ENCODE measurements at places on chromosomes 6 and 20. TPM values are rescaled to one million over a fixed set of nuclear protein-coding genes. Genes with fewer than 3 reads are reported as not detected.

Gene SLC13A3
- 0.24 TPM for total RNA-seq

Gene DPPA5
- not detected for total RNA-seq

Gene STX7
- 17.3 TPM for total RNA-seq

Gene PROCR
- total RNA-seq: 0.78 TPM

Gene SMIM8
- 9.2 TPM for total RNA-seq

Gene GHRH
- not detected for total RNA-seq

- no peak for DNase-seq
These were observed 279.7 kb downstream of the CDH4 start for GRCh38 chr20:61531553-61532345.

- DNase-seq: no peak
These were observed 12.9 kb upstream of the GMNN start for GRCh38 chr6:24761851-24762250.

DNA sequence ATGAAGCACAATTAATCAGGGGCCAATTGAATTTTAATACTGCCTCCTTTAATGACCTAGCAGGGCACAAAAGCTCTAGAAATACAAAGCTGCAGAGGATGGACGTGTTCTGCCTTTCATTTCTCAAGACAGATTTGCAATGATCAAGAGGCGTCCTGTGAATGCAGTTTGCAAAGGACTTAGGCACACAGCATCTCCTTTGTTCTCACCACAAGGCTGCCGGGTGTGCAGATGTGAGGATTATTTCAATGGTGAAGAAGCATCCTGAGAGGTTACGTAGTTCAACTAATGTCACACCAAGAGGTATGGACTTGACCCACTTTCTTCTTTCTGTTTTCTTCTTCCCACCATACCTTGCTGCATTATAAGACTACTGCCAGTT, 42.9 kb upstream of the SPTLC3 start:
- DNase-seq: no peak

DNA sequence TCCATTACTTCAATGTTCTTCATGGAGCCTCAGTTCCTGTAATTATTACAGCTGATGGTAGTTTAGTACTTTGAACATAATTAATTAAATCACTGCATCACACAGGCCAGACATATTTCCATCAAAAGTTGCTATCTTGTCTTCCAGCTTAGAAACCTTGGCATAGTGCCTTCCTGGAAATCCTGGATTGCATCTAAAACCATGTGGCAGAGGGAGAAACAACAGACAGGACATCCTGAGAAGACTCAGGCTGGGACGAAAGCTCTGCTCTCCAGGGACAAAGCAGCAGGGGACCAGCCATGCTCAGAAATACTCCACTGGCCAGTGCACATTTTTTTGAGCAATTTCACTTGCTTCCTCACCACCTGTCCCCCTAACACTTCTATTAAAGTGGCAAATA, 55.3 kb downstream of the TBX18 start:
- DNase-seq: no peak

DNA sequence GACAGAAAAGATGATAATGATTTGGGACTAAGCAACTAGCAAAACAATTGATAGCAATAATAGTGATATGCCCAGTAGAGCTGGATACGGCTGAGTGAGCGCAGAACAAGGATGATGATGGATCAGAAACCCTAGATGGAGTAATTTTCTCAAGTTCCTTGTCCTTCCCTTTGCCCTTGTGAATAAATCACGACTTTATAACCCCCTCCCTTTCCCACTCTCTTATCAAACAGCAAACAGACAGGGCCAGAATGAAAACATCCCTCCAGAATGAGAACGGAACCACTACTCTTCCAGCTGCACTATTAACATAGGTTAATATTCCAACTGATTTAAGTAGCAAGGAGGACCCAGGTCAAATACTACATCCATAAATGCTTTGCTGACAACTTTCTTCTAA, 1.3 kb upstream of the MTFR2 start:
- DNase-seq: no peak

- DNase-seq: no peak
These were observed 187.5 kb upstream of the ECI2 start for GRCh38 chr6:4322846-4323309.

DNA sequence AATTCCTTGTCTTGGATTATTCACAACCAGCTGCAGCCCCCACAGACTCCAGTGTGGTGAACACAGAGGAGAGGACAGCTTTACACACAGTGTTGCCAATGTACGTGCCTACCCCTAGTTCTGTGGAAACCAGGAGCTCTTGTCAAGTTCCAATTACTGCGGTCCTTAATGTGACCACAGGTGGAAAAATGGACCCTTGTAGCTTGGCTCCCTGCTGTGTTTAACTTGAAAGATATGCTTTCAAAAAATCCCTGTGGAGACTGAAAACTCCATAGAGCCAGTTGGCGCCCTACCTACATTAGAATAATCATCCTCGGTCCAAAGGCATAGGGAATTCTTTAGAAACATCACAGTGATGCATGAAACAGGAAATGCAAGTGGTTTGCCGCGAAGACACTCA, 118.3 kb upstream of the SLC22A23 start:
- DNase-seq: no peak

DNA sequence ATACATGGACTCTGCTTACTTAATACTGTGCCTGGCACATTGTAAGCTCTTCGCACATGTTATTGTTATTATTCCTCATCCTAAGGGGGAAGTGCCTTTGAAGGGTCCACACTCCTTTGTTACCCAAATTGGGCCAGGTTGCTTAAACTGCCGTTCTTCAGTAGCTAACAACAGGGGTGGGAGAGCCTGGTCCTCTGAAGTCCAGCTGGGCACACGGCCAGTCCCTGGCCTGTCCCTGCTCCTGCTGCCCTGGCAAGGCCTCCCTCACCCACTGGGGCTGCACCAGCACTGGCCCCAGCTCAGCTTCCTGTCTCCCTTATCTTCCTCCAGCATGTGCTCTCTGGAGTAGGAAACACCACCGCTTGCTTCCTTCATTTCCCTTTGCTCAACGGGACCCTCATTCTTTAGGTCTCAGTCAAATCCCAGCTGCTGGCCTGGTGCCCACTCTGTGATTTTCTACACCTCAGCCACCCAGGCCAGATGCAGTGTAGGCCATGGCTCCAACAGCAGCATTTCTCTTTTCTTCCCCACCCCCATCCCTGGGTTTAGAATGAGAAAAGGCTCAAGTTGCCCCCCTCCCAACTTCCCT, 5.5 kb upstream of the PROCR start:
- DNase-seq: no peak

GRCh38 chr6:148873868-148874267, 127.0 kb downstream of the UST start:
- DNase-seq: no peak

DNA sequence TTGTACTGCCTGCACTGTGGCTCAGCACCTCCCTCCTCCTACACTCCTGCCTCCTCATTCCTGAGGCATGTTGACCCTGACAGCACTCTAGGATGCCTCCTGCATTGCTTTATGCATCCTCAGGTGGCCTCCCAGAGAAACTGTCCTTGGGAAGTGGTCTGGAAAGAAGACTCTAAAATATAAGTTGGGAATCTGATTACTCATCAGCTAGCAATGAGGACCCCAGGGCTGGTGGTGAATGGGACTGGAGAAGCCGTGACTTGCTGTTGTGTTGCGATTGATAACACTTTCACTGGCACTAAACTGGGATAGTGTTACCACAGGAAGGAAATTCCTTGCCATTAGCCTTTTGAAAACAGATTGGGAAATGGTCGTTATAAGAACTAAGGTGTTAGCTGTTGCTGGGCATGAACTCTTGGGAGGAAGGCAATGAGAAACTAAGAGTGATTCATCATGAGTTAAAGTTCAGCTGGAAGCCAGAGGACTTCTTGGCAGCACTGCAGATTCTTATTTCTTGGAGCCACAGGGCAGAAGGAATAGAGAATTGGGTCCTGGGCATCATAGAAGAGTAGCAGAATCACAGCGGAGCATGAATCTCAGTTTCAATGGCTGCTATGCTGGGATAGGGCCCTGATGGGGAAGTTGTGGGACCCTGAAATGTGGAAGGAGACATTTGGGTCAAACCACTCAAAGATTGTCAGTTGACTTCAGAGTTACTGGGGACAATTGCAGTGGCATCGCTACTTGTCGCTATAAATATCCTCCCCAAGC, 10.1 kb upstream of the SIRPD start:
- no peak for DNase-seq

DNA sequence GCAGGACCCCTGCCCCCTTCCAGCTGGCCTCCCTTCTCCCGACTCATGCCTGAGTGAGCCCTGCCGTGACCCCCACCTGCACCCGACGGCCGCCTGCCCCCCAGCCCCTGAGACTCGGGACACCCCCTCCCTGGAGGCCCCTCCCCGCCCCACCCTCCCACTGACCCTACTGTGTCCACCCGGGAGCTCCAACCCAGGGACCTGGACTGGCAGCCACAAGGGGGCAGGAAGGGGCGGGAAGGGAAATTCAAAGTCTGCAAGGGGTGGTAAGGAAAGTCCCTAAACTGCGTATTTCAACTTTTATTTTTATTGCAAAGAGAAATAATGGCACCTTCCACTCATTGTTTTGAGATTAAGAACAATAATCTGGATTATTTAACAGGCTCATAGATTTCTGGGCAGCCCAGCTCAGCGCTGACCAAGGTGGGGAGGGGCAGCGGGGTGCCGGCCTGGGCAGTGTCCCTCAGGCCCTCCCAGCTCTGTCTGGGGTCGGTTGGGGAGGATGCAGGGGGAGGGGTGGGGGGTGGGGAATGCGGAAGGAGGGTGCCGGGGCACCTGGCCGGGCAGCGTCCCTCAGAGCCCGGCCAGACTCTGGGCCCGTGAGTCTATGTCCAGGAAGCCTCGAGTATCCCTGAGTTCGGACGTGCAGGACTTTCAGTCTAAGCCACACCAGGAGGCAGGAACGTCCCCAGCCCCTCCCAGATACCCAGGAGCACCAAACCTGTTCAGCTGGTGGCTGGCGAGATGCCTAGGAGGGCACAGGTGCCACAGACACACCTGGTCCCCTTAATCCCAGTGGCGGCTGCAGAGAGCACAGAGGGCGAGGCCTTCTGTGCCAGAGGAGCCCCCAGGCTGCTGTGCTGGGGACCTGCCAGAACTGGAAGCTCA, 1.3 kb upstream of the PTK6 start:
- DNase-seq: peak; percentile 28

- DNase-seq: peak; percentile 48
These were observed 124.5 kb downstream of the MRPL14 start for GRCh38 chr6:44002593-44003344.

DNA sequence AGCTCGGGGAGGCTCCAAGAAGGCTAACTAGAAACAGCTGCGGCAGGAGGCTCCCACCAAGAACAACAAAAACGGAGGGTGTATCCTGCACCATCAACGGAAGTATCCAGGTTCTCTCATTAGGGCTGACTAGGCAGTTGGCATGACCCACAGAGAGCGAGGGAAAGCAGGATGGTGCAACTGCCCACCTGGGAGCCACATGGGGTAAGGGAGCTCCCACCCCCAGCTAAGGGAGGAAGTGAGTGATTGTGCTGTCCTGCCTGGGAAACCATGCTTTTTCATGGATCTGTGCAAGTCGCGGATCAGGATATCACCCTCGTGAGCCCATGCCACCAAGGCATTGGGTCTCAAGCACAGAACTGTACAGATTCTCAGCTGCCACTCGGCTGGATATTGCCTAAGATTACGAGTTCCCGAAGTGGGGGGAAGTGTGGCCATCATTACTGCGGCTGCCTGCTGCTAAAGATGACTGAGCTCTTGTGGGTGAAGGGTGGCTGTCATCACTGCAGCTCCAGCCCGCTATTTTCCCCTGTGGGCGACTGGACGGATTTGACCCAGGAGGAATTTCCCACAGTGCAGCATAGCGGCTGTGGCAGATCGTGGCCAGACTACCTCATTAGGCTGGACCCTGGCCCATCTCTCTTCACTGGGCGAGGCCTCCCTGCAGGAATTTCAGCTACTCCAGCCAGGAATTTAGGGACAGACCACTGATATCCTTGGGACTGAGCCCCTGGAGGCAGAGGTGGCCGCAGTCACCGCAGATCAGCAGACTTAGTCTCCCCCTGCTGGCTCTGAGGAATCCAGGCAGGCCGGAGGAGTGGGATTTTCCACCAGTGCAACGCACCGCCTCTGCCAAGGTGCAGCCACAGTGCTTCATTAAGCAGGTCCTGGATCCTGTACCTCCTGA, 515.7 kb downstream of the FRK start:
- DNase-seq: no peak

DNA sequence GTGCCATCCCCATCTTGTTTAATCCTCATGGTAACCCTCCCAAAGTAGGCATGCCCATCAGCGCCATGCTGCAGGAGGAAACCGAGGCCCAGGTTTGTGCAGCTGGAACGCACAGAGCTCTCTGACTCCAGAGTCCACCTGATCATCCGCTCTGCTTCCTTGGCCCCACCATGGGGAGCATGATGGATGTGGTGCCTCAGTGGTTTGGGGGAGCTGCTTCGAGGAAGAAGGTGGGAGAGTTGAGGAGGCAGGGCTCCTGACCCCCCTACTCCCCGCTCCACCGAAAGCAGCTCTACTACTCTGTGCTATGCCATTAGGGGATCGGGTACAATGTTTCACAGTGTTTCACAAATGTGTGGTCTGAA, 52.2 kb downstream of the TGM2 start:
- DNase-seq: no peak

DNA sequence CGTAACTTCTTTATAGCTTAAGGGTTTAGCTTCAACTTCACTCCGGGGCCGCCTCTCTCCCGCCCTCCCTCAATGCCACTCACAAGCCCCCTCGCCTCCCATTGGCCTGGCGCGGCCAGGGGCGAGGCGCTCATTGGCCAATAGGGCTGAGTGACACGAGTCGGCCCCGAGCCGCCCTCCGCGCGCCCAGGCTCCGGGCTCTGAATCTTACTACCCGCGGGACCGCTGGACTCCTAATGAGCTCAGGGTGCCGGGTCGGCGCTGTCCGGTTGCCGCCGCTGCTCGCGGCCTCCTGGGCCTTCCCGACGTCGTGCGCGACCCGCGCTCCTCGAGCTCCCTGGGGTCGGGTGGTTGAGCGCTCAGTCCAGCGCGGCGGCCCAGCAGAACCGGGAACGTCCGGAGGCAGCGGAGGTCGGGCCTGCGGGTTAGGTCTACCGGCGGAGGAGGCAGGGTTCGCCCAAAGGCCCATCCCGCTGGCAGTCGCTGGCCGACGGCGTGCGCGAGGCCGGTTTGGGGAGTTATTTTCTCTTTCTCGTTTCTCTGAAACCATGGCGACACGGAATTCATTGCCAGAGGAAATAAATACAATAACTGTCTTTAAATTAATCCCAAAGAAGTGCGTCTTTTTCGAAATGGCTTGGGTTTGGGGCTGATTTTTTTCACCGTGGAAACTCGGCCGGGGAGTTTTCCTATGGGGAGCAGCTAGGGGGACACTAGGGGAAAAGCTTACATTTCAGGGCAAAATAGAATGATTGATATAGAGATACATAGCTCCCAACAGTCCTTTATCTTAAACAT, at the start of gene SIM1:
Gene SIM1, minus strand, starts transcription at position 19 of the 798 bp plus-strand sequence. CDS start 1,453 bp downstream, outside the sequence.
- no peak for DNase-seq

- no peak for DNase-seq
These were observed 212.9 kb downstream of the COL19A1 start for GRCh38 chr6:70079241-70079640.

GRCh38 chr6:157908369-157909281, 73.0 kb upstream of the SYNJ2 start:
- no peak for DNase-seq

Measured in activated T-helper 1 cell treated with anti-CD3 and anti-CD28 coated beads, Interleukin-12 subunit alpha, Interleukin-12 subunit beta, Interleukin-2, Interleukin-4 antibody, amounts not matched to agents 30 ng/mL and 10 ng/mL and 1 ng/mL, durations not matched to agents 14 hours and 24 hours and 36 hours (primary cell).